ENCODE measurements at places on chromosomes 5 and 9.

DNA sequence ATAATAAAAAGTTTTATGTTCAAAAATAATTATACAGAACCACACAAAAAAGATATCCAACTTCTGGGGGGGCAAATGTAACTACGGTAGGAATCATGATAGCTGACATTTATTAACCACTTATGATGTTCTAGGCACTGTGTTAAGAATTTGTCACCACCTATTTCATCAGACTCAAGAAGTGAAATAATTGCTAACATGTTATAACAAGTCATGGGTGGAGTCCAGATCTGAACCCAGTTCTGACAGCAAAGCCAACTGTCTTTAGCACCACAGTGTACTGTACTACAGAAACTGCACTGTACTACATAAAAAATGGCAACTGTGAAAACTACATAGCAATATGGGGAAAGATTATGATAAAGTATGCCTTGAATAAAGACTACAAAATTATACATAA lies 3.0 kb upstream of the SAP30L start:
- no peak for DNase-seq

DNA sequence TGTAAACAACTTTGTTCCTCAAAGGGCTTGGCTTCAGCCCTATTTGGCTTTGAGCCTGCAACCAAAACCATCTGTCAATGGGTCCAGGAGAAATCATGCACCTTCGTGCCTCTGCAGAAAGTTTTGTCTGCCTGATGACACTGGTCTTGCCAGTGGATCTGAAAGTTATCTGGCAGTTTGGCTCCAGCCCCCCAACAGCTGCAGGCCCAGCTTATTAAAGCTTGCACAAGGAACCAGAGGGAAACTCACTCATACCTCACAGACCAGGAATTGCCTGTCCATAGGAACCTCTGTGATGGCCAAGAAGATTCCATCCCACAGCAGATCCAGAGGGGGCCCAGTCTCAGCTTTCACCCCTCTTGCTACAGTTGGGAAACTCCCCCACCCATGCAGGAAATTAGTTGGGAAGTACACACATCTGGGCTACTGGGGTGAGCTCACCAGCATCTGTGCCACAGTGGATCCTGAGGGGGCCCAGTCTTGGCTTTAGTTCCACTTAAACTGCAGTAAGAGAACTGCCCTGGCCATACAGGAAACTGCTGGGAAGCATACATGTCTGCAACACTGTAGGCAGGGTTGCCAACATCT lies 265.5 kb downstream of the GRIA1 start:
- no peak for DNase-seq

- no peak for DNase-seq
Measured at GRCh38 chr9:117114768-117115167, 300.1 kb downstream of the ASTN2 start.

GRCh38 chr5:59038798-59039295 lies 456.0 kb downstream of the RAB3C start:
- no peak for DNase-seq

DNA sequence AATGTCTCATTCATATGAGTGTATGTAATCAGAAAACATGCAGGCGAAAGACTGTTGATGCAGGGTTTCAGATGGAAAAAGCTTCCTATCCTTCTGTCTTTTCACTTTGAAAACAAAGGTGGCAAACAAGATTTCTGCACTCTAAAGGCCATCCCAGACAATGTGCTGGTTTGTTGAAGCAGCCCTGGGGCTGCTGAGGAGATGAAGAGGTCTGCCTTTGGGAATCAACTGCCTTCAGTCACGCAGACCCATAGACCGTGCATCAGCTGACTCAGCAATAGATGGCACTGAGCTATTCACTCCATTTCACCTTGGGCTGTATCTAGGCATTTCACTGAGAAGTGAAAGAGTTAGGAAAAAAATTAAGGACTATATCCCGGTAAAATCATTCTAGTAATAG lies 60.5 kb upstream of the C5orf46 start:
- no peak for DNase-seq

DNA sequence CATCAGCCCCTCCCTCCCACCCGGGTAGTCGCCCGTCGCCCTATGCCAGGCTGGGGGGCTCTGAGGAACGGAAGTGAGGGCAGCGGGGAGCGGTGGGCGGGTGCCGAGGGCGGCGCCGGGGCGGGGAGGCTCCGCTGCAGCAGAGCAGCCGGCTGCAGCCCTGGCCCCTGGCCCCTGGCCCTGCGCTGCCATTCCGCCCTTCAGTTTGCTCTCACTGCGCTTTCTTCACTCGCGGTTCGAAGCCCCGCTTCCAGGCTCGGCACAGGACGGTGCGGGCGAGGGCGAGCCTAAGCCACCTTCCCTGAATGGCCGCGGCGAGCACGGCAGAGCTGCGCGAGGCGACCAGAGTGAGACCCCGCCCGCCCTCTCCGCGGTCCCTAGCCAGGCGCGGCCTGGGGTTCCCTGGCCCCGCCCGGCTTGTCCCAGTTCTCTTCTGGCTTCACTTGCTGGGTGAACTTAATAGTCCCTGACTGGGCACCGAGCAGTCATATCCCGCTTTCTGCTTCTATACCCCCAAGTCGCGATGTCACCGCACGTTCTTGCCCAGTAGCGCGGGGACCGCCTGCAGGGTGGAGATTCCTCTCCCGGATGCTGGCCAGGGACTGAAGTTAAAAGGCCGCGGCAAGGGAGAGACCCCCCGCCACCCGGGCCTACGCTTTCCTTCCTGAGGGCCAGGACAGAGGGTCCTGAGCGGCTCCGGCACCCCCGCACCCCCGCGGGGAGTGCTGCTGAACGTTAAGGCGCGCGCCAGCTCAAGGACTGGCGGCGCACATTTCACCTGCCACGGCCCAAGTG lies 623 bp upstream of the TRIM36 start:
- no peak for DNase-seq

- no peak for DNase-seq
Measured at GRCh38 chr9:31389075-31389474, 995.4 kb upstream of the ACO1 start.

- DNase-seq, result no peak
Measured at GRCh38 chr5:128559300-128560297, 21.6 kb upstream of the FBN2 start.

DNA sequence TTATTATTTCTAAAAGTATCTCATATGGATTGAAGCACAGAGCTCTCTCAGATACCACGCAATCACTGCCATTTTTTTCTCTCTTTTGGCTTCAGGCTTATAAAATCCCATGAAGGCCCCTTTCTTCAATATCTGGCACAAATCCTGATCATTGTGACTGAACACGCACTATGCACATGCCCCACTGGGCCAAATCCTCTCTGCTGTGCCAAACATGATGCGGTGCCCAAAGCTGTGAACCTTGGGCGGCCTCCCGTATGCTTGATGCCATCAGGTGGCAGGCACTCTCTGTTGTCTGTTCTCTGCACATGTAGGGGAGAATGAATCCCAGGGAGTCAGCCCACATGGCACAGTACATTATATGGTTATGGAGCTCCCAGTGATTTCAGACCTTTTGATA lies 375.0 kb upstream of the RGMB start:
- no peak for DNase-seq

DNA sequence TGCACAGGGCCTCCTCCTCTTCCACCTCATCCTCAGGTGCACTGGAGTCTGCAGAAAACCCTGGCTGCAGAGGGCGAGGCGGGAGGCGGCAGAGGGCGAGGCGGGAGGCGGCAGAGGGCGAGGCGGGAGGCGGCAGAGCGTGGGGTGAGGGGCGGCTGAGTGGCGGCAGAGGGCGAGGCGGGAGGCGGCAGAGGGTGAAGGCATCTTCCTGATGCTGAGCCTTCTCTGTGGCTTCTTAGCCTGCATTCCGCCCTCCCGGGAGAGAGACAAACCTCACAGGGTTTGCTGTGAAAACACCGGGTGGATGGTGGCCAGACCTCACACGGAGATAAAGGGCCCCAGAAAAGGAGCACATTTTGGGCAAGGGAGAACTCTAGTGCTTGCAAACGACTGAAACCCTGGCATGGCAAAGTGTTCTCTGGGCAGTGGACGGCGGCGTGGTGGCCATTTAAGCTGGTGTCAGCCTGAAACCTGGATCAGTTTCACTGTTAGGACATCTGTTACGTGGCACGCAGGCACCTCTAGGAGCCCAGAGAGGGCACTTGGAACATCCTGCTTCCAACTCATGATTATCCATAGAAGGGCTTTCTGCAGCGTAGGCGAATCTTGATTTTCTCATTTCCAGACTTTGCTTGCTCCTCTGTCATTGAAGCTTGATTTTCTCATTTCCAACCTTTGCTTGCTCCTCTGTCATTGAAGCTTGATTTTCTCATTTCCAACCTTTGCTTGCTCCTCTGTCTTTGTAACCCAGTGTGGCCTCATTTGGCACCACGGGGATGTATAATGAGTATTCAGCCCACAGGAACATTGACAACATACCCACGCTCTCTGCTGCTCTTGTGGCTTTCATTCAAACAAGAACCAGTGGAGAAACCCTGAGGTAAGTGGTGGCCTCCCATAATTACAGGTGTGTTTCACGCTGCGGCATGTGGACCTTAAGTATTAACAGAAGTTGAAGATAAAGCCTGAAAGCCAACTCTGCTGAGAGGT lies 16.3 kb upstream of the PLEKHG4B start:
- DNase-seq, result peak; percentile 50

- no peak for DNase-seq
Measured at GRCh38 chr5:116739571-116739970, 164.9 kb upstream of the SEMA6A start.

DNA sequence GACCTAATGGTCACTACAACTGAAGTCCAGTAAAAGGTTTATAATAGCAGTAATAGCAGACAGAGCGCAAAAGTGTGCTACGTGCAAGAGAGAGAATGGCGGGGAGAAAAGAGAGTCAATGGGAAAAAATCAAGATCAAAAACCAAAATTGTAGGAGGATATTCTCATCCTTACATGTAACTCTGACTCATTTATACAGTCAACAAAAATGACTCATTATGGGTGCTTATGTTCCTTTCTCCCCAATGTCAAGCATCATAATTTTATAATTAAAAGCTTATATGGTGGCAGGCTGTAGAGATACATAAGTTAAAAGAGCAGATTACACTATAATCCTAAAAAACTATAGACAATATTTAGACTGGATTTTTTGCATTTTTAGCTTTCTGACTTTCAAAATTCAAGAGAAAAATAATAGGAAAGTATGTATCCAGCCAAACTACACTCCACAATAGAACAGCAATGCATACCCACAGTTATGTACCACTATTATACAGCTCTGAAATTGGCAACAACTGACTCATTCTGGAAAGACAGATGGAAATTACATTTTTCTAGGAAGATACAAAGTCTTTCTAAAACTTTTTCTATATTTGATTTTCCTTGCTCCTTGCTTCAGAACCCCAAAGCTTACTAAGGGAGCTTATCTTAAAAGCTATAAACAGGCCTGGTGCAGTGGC lies 78.4 kb downstream of the PLPP1 start:
- DNase-seq, result no peak

- no peak for DNase-seq
Measured at GRCh38 chr9:35106343-35106730, 3.4 kb upstream of the STOML2 start.

GRCh38 chr5:150612905-150613670 lies 27.4 kb upstream of the SYNPO start:
- no peak for DNase-seq

- no peak for DNase-seq
Measured at GRCh38 chr5:111582451-111582850, 70.1 kb upstream of the STARD4 start.

DNA sequence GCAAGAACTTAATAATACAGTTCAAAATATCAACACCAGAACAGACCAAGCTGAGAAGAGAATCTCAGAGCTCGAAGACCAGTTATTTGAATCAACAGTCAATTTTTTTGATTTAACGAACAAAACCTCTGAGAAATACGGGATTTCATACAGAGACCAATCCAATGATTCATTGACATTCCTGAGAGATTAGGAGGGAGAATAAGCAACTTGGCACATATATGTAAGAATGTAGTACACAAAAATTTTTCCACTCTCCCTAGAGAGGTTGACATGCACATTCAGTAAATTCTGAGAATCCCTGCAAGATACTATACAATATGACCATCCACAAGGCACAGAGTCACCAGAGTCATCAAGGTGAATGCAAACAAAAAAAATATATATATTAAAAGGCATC lies 1577.3 kb upstream of the C9orf72 start:
- no peak for DNase-seq

- DNase-seq, result no peak
Measured at GRCh38 chr5:78102500-78102899, 192.0 kb downstream of the AP3B1 start.

- no peak for DNase-seq
Measured at GRCh38 chr9:6961845-6962522, 204.2 kb downstream of the KDM4C start.

Measured in activated CD4-positive, alpha-beta T cell treated with anti-CD3 and anti-CD28 coated beads, Interleukin-2, amount 10 ng/mL, durations not matched to agents 24 days and 14 days (primary cell).